ENCODE measurements at places on chromosomes 6 and 20.

DNA sequence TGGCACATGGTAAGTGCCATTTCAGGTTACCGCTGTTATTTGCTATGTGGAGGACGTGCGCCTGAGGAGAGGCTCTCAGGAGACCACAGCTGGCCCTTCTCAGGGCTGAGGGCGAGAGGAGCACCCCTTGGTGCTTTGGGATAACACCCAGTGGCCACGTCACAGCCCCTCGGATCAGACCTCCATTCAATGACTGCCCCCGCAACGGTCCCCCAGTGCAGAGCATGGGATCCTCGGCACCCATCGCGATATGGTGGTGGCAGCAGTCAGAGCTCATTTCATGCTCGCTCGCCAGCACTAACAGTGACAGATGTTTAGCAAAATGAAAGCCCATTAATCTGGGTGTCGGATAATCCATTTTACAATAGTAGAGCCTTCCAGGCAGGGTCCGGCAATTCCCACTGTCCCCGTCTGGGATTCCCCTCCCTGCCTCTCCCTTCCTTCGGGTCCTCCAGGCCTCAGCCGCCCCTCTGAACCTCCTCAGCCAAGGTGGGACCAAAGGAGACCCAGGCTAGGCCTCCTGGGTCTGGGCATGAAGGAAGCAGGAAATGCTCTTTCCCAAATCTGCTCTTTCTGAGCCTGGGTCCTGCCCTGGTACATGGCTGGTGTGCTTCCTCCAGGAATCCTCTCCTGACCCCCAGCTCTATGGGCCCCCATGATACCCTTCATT, 117.1 kb downstream of the GRM4 start:
- DNase-seq = no peak

DNA sequence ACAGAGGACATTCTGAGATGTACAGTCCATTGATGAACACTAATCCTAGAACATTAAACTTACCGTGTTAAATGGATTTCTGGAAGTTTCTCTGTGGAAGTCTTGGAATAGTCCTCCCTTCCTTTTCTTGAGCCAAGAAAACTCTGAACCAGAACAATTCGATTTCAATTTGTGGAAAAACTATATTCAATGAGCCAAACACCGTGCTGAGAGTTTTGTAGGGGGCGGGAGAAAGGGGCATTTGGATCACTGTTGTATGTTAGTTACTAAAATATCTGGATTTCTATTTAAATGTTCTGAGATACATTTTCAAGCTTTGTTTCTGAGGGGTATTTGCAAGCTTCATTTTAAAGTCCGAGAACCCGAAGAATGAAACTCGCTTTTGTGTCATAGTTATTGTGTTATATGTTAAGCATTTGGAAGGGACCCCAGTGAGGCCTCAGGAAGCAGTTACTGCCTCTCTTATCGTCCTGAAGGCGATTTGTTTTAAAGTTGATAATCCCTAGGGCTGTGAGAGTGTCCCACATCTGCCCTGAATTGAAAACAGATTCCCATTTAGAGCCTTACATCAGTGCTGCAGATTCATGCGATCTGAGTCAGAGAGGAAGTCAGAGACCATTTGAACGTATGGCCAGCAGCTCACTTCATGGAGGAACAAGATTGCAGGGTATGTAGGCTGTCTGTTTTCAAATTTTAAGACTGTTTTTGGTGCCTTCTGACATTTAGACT, 70.8 kb upstream of the SASH1 start:
- no peak for DNase-seq

- no peak for DNase-seq
These were observed 35.7 kb downstream of the CDH26 start for GRCh38 chr20:59993736-59994430.

DNA sequence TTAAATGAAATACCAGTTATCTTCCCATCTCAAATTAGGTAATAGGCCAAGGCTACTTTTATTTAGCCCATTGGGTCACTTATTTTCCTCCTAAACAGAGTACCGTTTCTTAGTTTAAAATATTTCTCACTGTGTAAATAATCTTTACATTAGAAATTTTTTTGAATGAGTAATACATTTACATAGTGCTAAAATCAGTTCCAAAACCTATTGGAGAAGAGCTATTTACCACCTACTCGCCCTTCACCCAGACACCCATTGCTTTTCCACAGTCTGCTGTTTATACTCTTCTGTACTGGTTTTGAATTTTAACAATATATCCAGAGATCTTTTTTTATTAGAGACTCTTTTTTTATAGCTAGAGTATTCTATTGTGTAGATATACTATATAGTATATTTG, 36.9 kb downstream of the MCM8 start:
- no peak for DNase-seq

- DNase-seq = no peak
These were observed 85.0 kb downstream of the CDC40 start for GRCh38 chr6:110265273-110265672.

- no peak for DNase-seq
These were observed 56.4 kb downstream of the NRN1 start for GRCh38 chr6:5950361-5950785.

DNA sequence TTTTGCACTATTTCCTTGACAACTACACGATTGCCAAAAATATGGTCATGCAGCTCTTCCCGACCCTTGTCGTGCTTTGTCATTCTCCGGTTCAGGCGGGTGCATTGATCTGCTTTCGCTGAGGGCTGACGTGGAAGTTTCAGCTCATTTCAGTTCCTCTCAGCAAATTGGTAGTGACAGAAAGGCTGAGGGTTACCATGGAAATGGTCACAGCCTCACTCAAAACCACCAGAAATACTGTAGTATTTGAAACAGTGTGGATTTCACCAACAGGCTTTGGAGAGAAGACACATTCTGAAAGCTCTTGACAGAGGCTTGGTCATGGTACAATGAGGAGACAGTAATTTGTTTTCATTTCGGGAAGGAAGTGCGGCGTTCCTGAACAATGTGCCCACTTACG, 99.7 kb upstream of the EXOC2 start:
- no peak for DNase-seq

DNA sequence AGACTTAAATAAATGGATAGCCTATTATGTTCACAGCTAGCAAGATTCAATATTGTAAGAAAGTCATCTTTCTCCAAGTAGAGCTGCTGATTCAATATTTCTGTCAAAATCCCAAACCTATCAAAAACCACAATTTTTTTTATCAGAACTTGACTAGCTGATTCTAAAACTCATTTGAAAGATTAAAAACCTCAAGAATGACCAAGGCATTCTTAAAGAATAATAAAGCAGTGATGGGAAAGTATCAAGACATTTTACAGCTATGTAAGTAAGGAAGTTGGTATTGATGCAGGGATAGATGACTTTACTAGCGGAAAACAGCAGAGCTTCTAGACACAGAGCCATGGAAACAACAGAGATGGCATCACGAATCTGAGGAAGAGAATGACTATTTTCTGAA, 64.7 kb downstream of the SAMD3 start:
- DNase-seq = no peak

- DNase-seq = no peak
These were observed 39.7 kb downstream of the KCNQ2 start for GRCh38 chr20:63432577-63433325.

DNA sequence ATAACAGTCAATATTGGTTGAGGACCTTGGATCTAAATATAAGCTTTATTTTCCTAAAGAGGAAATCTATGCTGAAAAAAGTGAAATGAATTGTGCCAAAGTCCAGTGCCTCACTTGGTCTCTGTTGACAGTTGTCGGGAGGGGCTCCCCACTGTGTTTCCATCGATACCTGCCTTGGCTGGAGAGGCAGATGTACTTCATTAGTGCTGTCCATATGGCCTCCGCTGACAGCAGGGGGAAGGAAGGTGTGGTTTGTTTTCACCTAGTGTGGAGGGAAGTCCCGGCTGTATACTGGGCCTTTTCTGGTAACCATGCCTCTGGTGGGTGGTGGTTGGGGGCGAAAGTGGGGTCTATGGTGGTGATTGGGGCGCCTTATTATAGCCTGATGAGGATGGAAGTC, 42.7 kb downstream of the CD2AP start:
- DNase-seq = no peak

GRCh38 chr6:78578430-78578829, 288.9 kb upstream of the IRAK1BP1 start:
- DNase-seq = no peak

GRCh38 chr6:19759117-19759880, 77.9 kb upstream of the ID4 start:
- DNase-seq = no peak

DNA sequence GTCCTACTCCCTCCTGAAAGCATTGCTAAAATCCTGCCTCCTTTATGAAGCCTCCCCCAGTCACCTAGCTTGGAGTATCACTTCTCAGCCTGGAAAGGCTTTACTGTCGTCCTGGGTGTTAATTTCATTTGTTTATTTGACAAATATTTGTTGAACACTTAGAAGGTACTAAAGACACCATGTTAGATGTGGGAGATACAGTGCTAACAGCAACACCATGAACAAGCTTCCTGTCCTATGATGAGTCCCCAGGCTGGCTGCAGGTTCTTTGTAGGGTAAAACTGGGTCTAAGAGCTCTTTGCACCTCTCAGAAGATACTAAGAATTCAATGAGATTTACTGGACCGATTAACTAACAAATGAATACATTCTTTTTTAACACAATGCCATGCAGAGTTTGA, 109.2 kb upstream of the TMEM170B start:
- no peak for DNase-seq

DNA sequence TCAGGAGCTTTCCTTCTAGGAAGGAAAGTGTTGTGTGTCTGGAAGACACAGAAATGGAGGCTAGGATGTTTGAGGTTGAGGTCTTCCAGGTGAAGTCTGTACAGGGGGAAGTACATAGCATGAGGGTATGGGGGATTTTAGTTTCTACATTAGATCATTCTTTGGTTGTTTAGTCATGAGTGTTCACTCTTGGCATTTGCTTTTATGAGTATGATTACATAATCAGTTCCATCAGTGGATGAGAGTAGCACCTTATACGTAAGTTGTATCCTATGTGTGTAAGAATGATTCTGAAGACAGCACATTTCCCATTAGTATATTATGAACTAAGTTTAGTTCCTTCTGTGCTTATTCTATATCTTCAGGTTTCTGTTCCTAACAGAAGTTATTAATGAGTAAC, 1.9 kb downstream of the CDYL start:
- DNase-seq = no peak

- no peak for DNase-seq
These were observed 58.8 kb upstream of the EXOC2 start for GRCh38 chr6:751765-752164.

DNA sequence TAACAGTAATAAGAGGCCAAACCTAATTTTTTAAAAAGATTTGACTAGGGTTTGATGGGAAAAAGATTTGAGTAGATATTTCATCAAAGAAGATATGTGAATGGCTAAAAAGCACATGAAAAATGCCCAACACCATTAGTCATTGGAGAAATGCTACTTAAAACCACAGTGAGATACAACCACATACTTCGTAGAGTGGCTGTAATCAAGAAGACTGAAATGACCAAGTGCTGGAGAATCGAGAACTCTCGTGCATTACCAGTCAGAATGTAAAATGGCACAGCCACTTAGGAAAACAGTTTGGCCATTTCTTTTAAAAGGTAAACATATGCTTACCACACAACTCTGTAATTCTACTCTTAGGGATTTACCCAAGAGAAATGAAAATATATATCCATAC, 175.5 kb downstream of the EYA2 start:
- DNase-seq = no peak

DNA sequence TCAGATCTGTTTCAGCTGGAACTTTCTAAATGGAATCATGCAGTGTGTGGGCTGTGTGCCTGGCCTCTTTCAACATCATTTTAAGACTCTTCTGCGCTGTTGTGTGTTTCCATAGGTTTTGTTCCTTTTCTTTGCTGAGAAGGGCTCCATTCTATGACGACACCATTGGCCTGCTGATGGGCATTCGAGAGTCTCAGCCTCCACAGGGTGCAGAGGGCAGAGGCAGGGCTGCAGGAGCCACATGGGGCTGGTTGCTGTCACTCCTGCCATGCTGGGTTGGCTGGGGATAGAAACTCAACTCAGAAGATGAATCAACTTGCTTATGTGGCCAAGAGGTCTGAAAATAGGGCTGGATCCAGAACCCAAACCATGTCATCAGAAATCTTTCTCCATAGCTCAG, 68.5 kb upstream of the SLCO4A1 start:
- no peak for DNase-seq

- peak; percentile 41 for DNase-seq
These were observed 90.9 kb downstream of the DTD1 start for GRCh38 chr20:18678549-18679419.

GRCh38 chr6:82917346-82918064, 148.1 kb downstream of the UBE3D start:
- DNase-seq = no peak

DNA sequence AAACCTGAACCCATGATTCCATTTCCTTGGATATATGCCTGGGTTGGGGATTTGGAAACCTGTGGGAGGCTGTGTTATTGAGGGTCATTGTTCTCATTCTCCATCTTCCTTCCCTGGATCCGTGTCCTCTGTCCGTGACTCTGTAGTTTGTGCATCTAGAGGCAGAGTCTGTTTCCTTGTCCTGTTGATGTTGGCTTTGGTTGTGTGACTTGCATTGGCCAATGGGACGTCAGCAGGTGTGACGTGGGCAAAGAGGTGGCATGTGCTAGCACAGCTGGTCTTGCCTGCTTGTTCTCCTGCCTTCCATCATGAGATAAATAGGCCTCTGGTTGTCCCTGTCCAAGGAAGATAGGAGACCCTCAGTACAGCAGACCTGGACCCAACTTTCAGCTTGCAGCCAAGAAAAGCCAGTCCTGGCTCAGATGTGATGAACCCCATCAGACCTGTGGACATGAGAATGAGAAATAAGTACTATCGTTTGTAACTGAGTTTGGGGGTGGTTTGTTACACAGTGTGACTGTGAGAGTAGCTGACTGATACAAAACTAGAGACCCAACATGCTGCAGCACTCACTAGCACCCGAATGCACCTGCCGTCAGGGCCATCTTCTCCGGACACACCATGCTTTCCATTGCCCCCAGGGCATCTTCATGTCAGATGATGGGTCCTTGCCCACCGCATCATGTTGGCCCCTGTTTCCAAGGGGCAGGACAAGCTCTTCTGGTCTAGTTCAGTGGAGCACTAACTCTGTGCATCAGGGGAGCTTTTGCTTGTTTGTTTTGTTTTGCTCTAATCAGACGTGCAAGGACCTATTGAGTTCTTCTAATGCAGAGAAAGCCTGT, 195.3 kb upstream of the SULF2 start:
- no peak for DNase-seq

- DNase-seq = no peak
These were observed 99.5 kb downstream of the IPCEF1 start for GRCh38 chr6:154257067-154257466.

GRCh38 chr6:148866657-148867268, 119.9 kb downstream of the UST start:
- DNase-seq = no peak

DNA sequence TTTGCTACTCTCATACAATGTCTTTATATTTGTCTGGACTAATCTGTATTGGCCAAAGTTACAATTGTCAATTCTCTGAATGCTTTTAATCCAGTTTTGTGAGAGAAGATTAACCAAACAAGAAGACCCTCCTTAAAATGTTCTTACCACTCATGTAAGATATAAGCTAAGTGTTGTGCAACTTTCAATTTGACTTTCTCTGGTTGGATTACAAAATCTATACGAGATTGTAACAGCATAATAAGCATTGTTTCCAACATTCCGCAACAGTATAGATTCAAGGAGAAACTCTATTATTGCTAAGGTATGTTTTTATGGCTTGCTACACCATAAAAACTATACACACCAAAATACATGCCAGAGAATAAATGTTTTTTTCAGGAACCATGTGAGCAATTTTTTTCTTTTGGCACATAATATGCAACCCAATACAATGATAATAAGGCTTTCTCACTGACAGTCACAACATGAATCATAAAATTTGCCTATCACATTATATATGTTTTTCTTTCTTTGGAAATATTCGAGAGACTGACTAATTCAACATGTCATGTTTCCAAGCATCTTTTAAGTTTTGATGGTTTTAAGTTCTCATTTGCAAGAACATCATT, 12.2 kb upstream of the TRPC4AP start:
- no peak for DNase-seq
